ENCODE measurements at places on chromosomes 2 and 18.

DNA sequence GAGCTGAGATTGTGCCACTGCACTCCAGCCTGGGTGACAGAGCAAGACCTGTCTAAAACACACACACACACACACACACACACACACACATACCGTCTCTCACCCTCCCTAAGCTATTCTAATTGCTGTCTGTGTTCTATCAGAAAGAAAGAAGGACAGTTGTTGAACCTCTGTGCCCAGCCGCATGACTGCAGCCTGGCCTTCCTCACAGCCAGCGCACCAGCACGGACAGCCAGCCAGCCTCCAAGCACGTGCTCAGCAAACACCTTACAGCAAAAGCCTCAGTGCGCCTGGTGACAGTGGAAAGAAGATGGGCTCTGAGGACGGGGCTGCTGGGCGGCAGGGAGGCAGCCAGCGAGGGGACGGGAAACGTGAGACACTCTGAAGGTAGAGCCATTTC is 58.0 kb downstream of the ZNF516 start:
- DNase-seq = no peak

DNA sequence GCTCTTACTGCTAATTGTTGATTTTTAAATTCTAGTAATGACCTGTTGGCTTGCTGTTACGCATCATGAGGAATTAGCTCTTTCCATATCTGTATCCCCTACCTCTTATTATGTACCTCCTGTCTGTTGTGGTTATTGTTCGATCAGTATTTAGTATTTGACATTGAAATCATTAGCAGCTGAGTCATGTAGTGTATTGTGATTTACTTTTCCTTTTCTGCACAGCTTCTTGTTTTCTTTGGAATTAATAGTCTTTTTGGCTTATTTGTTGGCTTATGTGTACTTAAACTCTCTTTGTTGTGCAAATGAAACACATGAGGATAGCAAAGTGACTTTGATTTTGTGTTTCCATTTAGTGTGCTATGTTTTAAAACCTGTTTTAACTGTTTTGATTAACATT is 4.3 kb downstream of the EPB41L5 start:
- DNase-seq = no peak

- DNase-seq = no peak
Measured at GRCh38 chr2:222257645-222258044, 41.2 kb downstream of the PAX3 start.

GRCh38 chr2:72991980-72992733 is 74.8 kb downstream of the EMX1 start:
- DNase-seq = no peak

DNA sequence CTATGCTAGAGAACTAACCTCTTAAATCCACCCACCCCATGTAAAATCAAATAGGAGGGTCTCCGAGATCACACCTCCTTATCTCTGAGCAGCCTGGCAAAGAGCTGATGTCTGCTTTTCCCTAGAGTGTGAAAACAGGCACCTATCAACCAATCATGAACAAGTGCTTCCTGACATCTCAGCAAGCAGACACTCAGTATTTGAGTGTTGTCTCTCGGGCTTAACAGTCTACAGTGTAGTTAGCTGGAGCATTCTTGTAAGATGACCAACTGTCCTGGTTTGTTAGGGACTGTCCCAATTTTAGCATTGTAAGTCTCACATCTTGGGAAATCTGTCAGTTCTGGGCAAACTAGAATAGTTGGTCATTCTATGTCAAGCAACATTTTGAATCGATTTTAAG is 26.4 kb downstream of the MARCHF4 start:
- DNase-seq = no peak

- DNase-seq = no peak
Measured at GRCh38 chr2:110101280-110101844, 14.3 kb downstream of the MALL start.
